ENCODE measurements at places on chromosomes 3 and 15.

DNA sequence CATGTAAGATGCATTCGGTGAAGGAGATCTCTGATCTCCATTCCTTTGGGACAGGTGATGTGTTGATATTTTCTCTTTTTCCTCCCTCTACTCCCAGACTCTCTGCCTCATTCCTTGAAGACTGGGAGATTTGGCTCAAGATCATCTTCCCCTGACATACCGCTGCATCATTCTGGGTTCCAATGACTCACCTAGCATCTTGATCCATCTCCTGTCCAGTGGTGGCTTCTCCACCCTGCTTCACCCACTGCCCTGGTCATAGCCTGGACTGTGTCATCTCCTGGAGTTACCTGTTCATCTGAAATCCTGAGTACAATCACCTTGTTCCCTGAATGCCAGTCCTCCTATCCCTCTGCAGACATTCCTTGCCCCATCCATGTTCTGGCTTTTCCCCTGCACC, 57.4 kb upstream of the TRAK1 start:
- DNase-seq: no peak

- no peak for DNase-seq
Measured at GRCh38 chr3:33900809-33901505, 102.5 kb downstream of the PDCD6IP start.

- DNase-seq: no peak
Measured at GRCh38 chr15:63971427-63971805, 74.9 kb downstream of the DAPK2 start.

- DNase-seq: no peak
Measured at GRCh38 chr3:169869484-169870220, at the start of gene LRRC31. TSS of gene LRRC31 (minus strand) at chr3:169869935. CDS start at chr3:169869807, 128 bp downstream.

GRCh38 chr15:33234020-33234461, 39.5 kb upstream of the FMN1 start:
- no peak for DNase-seq

GRCh38 chr15:27043770-27044169, 72.8 kb downstream of the GABRG3 start:
- no peak for DNase-seq

- DNase-seq: no peak
Measured at GRCh38 chr15:43165801-43166325, 19.3 kb upstream of the CCNDBP1 start.

- DNase-seq: no peak
Measured at GRCh38 chr15:82135638-82136037, 89.8 kb upstream of the MEX3B start.

GRCh38 chr15:78909791-78910228, 35.0 kb downstream of the CTSH start:
- DNase-seq: no peak

DNA sequence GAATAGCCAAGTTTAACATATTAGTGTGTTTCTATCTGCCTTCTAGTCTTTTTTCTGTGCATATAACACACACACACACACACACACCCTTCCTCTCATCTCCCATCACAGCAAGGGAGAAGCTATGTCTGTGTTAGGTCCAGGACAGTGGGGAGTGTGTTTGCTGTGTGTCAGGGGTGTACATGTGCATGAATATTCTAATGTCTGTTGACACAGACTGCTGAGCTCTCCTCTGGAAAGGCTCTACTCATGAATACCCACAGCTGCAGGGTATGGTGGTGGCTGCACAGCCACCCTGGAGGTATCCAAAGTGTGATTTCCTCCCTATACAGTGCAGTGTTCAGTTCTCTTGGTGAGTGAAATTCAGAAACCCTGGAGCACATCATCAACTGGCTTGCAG, 42.9 kb downstream of the ARNT2 start:
- no peak for DNase-seq

DNA sequence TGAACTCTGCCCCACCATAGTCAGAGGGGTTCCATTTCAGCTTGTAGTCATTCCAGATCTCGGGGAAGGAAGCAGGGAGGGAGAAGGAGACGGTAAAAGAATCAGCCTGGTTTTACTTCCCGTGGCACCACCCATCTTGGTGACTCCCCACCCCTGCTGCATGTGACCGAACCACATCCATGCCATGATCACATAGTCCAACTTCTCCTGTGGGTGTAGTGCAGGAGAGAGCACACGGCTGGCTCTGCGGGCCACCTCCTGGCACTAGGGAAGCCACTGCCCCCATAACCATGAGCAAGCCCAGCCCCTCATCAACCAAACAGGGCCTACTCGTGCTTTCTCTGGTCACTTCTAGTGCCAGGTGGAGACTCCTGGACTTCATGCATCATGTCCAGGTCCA, 3.7 kb downstream of the CHRNA3 start:
- DNase-seq: no peak

GRCh38 chr3:130901463-130902204, 7.8 kb downstream of the ATP2C1 start:
- DNase-seq: no peak

DNA sequence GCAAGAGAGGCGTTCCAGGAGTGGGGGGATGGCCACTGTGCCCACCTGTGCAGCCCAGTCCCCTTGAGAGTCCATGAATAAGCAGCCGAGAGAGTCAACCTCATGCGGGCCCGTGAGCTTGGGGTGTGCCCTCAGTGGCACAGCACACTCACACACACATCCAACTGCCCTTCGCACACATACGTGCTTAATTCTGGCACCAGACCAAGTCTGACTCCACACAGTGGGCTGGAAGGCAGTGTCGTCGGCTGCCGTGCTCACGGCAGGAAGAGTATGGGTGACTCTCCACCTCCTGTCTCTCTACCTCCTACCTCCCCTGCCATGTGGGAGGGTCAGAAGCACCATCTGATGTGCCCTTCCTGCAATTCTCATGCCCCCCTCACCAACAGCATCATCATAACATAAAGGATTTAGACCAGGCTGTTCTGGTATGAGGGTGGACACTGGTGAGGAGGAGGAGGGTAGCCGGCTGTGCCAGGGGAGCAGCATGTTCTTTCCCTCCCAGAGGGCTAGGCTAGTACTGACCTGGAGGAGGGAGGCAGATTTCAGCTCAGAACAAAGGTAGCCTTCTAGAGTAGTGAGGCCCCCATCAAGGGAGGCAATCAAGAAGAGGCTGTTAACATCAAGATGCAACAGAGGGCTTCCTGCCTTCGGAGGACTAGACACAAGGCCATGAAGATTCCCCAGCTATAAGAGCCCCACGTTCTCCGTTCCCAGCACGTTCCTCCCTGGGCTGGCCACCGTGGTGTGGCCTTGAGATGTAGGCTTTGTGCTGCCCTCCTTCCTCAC, 5.3 kb upstream of the STRA6 start:
- no peak for DNase-seq

Measured in nucleus accumbens (tissue), 56 donors.